ENCODE measurements at places on chromosomes 3 and 15.

- DNase-seq: peak; percentile 75
Measured at GRCh38 chr3:119034256-119035013, at the start of gene IGSF11. TSS of gene IGSF11 (minus strand) at chr3:119034846. CDS start at chr3:119034582, 264 bp downstream.

GRCh38 chr3:115843206-115843605 lies 219.9 kb downstream of the GAP43 start:
- no peak for DNase-seq

- DNase-seq: no peak
Measured at GRCh38 chr15:68666120-68666811, 87.5 kb downstream of the CORO2B start.

DNA sequence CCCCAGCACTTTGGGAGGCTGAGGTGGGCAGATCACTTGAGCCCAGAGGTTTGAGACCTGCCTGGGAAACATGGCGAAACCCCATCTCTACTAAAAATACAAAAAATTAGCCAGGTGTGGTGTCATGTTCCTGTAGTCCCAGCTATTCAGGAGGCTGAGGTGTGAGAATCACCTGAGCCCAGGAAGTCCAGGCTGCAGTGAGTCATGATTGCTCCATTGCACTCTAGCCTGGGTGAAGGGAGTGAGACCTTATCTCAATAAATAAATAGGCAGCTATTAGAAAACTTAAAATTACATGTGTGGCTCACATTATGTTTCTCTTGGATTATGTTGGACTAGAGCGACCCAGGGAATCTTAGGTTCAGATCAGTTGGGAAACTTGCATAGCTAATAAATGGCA lies 69.7 kb downstream of the RPLP1 start:
- DNase-seq: no peak

DNA sequence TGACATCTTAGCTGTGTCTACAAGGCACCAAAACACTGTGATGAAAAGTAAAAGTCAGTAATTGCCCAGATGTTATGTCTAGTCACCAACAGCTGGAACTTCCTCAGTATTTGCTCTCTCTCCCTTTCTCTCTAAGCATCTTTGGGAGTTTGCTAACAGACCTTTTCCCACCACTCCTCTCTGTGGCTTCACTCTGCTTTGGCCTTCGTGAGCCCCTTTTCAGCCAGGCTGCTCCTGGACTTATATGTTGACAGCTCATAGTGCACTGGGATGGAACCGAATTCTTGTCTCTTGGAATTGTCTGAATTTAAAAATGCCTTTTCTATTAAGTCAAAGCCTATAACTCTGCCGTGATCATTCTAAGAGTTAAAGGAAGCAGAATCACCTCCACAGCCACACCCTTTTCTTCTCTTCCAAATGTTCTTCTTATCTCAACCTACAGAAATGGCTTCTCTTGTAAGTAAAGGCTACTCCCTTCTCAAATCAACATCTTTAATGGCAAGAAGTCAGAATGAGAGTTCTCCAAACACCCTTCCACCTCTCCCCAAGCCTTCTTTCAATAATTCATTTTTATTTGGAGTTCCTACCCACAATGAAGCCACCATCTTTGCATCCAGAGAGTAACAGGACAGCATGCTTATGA lies 17.2 kb upstream of the FOXP1 start:
- DNase-seq: no peak

GRCh38 chr15:95043933-95044313 lies 812.6 kb downstream of the MCTP2 start:
- no peak for DNase-seq

DNA sequence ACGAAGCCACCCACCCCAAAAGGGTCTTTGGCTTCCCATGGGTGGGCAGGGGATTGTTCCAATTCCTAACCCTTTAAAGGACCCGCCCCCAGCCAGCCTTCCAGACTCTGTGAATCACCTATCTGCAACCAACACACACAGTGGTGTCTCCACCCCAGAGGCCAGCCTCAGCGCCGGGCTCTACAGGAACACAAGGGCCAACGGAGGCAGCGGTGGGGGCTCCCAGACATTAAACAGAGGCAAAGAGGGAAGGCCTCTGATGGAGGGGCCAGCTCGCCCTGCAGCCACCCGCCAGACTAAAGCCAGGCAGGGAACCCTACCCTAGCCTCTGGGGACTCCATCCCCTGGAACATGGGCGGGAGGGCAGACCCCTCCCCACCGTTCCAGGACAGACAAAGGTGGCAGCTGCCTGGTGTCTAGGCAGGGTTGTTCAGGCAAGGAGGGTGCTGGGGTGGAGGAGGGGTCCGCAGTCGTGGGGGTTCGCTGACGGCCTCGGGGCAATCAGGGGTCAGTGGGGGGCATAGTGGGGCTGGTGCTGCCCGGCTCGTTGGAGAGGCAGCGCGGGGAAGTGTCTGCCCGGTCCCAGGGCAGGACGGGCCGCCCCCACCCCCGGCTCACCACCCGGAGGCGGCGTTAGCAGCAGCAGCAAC lies 448 bp downstream of the SHISA5 start:
- DNase-seq: peak; percentile 41

GRCh38 chr15:76684002-76684401 lies 221.1 kb downstream of the SCAPER start:
- DNase-seq: no peak

All from stimulated activated naive CD8-positive, alpha-beta T cell treated with anti-CD3 and anti-CD28 coated beads, Interleukin-15, Interleukin-2, amounts not matched to agents 100 U/mL and 50 U/mL, for 24 hours (primary cell).